ENCODE measurements at places on chromosomes 7 and 10.

GRCh38 chr10:55233505-55233904 is 432.5 kb upstream of the PCDH15 start:
- no peak for DNase-seq

GRCh38 chr10:28963539-28964221 is 286.4 kb downstream of the BAMBI start:
- DNase-seq = no peak

DNA sequence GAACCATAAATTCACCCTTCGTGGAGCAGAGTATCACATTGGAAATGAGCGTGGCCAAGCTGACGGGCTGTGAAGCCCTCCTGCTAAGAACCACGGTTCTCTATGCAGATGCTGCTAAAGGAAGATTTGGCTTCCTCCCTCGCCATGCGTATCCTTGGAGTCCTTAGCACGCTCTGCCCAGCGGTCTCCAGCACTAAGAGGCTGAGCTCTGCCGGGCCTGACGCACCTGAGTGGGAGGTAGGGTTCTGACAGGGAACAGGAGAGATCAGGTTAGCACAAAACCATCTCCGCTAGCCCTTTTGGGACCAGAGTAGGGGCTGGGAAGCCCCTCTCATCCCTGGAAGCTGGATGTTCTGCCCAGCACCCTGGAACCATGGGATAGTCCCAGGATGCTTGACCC is 225.8 kb downstream of the KCNMA1 start:
- no peak for DNase-seq

DNA sequence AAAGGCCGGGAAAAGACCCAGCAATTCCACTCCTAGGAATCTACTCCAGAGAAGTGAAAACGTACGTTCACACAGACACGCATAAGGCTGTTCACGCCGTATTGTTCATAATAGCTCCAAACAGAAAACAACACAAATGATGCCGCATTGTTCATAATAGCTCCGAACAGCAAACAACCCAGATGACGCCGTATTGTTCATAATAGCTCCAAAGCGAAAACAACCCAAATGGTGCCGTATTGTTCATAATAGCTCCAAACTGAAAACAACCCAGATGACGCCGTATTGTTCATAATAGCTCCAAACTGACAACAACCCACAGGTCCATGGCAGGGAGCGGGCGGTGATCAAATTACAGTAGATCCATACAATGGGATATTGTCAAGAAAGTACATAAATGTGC is 85.2 kb upstream of the DNAAF5 start:
- no peak for DNase-seq

- DNase-seq = no peak
Observed at GRCh38 chr7:48424731-48425130, 253.5 kb downstream of the ABCA13 start.

DNA sequence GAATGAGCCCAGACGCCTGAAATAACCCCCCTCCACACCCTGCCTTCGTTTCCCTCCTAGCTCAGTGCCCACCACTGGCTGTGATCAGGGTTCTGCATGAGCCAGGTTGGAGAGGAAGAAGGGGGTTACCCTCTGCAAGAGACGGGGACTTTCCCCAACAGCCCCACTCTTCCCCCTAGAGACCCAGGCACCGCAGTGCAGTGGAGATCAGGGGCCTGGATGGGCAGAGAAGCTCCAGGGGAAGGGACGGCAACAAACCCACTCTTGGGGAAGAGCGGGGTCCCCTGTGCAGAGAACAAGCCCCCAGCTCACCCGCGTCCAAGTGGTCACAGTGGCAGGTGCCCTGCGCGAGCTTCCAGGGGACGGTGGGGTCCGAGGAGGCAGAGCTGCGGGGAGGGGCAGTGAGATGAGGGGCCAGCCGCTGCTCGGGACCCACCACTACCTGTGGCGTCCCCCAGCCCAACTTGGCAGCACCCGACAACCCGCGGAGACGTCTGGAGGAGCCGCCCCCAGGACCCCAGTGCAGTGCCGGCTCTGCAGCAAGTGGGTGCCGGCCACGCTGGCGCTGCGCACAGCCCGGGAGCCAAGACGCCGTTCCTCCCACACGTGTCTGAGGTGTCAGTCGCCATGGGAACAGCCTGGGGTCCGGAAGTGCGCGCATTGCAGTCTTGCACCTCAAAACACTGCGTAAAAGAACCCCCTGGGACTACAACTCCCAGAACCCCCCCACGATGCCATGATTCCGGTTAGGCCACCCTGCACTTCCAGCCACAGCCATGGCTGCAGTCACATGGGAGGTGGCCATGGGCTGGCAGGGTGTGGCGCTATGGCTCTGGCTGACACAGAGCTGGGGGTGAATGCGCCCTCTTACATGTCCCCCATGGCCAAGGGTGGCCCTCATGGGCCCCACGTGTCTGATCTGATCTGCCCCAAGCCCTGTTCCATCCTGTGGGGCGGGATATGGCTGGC is 45.8 kb upstream of the WIPI2 start:
- DNase-seq = no peak

- no peak for DNase-seq
Observed at GRCh38 chr7:103094102-103094501, 19.2 kb downstream of the ARMC10 start.

DNA sequence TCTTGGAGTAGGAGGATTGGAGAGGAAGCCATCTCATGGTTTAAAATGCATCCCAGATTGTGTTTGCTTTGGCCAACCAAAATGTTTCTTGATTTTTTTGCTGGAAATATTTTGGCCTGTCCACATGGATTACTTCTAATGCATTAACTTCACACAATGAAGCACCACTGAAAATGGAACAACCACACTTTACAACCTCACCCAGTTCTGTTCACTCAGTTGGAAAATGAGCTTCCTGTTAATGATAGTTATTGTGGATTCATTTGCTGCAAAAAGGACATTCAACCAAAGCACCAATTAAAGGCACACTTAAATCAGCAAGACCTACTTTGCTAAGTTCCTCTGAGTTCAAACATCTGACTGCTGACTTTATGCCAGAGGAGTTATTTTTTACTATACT is 11.3 kb upstream of the A1CF start:
- DNase-seq = no peak

- DNase-seq = no peak
Observed at GRCh38 chr10:45419676-45420025, 45.6 kb downstream of the ALOX5 start.

- no peak for DNase-seq
Observed at GRCh38 chr7:1674161-1675035, 4.3 kb downstream of the ELFN1 start.

DNA sequence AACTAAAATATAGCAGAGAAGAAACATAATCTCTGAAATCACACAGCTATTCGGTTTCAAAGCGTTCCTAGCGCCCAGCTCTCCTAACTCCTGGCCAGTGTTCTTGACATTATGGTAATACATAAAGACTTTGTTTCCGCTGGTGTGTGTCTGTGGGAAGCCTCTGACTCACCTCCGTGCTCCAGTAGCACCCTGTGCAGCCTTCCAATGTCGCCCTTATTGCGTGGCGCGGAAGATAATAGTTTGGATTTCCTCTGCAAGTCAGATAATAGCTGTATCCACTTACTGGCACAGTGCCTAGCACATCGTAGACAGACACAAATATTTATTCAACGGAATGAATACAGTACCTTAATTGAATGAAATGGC is 570 bp downstream of the BMS1 start:
- no peak for DNase-seq

- DNase-seq = peak; percentile 73
Observed at GRCh38 chr10:74825371-74826141, 844 bp upstream of the KAT6B start.

- DNase-seq = no peak
Observed at GRCh38 chr10:124067825-124068400, 25.5 kb downstream of the CHST15 start.

DNA sequence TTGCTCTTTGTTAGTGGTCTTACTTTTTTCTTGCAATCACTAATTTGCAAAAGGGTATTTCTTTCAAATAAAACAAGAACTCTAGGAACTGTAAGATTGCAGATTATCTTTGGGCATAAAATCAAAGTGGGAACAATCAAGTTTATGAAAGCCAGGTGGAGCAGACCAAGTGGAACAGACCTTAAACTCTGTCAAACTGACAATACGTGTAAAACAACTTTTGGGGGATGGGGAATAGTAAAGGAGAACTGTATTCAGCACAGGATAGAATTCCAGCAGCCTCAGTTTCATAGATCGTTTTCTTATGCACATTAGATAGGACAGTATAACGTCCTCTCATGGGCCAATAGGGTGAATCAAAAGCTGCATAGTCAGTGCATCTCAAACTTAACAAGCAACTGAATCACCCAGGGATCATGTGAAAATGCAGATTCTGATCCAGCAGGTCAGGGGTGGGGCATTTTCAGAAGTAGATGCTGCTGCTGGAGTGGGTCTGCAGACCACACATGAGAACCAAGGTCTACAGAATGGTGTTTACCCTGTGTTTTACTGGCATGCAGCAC is 120.7 kb downstream of the PIP4K2A start:
- DNase-seq = no peak

GRCh38 chr10:97759158-97759887 is 12.5 kb downstream of the SFRP5 start:
- no peak for DNase-seq
